ENCODE measurements at places on chromosomes 1 and 21. TPM values are rescaled to one million over a fixed set of nuclear protein-coding genes. Genes with fewer than 3 reads are reported as not detected.

Gene CYP4X1
- 0.46 TPM for total RNA-seq

Gene NUP210L
- 0.09 TPM for total RNA-seq

Gene MX2
- total RNA-seq: 71.5 TPM

Gene SPRR1A
- not detected for total RNA-seq

Gene B3GALT2
- total RNA-seq: 0.43 TPM

Gene TFF3
- 115 TPM for total RNA-seq

Gene FCN3
- 6.1 TPM for total RNA-seq

Gene ADAMTS1
- 17.0 TPM for total RNA-seq

Gene CD1D
- total RNA-seq: 17.5 TPM

Gene RGS1
- 52.9 TPM for total RNA-seq

Gene FCRL5
- 66.6 TPM for total RNA-seq

Gene HSPA6
- 33.8 TPM for total RNA-seq

Gene CA6
- total RNA-seq: 1.5 TPM

Gene FBXO2
- 2.1 TPM for total RNA-seq

Gene C1orf116
- total RNA-seq: 0.46 TPM

Gene BNIPL
- 1.2 TPM for total RNA-seq

Gene VSIG8
- not detected for total RNA-seq

Gene GNAT2
- total RNA-seq: not detected
